ENCODE measurements at places on chromosomes 16 and 17.
A peak's percentile ranks its signal among the peaks of the same experiment; 100 is the strongest.

- no peaks in the 10 kb centered on the region for H3K36me3 ChIP-seq
- no peak for DNase-seq
- no peak overlapping the region for H3K27ac ChIP-seq
- H3K27me3 ChIP-seq, result no peaks in the 10 kb centered on the region
- H3K4me1 ChIP-seq, result no peaks in the 10 kb centered on the region
- H3K4me3 ChIP-seq, result no peak overlapping the region
Measured at GRCh38 chr16:87499189-87499486, 6.3 kb upstream of the ZCCHC14 start.

- H3K36me3 ChIP-seq, result no peaks in the 10 kb centered on the region
- H3K27me3 ChIP-seq, result no peaks in the 10 kb centered on the region
- DNase-seq, result peak; percentile 72
- peak overlapping the region; percentile 98 for H3K27ac ChIP-seq
Measured at GRCh38 chr16:49854796-49855203, 1.1 kb downstream of the ZNF423 start.

DNA sequence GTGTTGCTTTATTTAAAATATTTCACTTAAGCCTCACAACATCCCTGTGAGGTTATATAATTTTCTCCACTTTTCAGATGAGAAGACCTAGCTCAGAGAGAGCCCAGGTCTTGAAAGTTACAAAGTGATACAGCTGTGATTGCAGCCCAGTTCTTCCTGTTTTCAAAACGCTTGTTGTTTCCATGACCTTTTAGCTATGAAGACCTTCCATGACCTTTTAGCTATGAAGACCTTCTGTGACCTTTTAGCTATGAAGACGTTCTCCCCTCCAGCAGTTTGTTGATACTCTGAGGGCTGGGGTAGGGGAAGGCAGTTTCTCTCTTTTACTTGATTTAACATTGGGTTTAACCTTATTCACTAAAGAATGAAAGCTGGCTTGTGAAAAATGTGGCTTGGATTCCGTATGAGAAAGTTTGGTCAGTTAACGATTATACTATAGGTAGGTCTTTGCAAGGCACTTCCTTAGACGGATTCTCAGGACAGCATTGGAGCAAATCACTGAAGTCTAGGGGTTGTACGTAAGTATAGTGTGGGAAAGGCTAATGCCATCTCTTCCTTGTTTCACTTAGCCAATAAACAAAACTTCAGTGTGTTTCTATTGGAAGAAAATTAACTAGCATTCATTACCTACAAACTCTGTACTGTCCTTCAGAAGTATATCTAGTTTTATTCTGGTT is 20.7 kb downstream of the PHKB start:
- no peak overlapping the region for H3K4me3 ChIP-seq
- DNase-seq, result no peak
- no peak overlapping the region for H3K27ac ChIP-seq
- peaks cover 3% of the 10 kb centered on the region for H3K4me1 ChIP-seq
- H3K27me3 ChIP-seq, result no peaks in the 10 kb centered on the region
- H3K36me3 ChIP-seq, result no peaks in the 10 kb centered on the region

DNA sequence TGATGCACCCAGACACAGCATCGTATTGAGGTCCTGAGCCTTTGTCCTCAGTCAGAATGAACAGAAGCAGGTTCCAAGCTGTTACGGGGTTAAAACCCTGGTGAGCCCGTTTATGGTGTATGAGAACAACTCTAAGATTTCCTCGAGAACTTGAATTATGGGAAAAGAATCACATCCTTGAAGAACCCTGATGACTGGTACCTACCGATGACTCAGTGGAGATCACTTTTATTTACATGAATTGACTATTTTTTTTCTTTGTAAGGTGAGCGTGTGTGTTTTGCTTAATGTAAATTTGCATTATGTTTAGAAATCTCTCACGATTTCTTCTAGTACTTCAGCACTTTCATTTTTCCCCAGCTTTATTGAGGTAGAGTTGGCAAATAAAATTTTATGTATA is 3.3 kb upstream of the KRTAP4-4 start:
- H3K36me3 ChIP-seq, result no peaks in the 10 kb centered on the region
- no peak overlapping the region for H3K4me3 ChIP-seq
- H3K27me3 ChIP-seq, result no peaks in the 10 kb centered on the region
- no peaks in the 10 kb centered on the region for H3K4me1 ChIP-seq

DNA sequence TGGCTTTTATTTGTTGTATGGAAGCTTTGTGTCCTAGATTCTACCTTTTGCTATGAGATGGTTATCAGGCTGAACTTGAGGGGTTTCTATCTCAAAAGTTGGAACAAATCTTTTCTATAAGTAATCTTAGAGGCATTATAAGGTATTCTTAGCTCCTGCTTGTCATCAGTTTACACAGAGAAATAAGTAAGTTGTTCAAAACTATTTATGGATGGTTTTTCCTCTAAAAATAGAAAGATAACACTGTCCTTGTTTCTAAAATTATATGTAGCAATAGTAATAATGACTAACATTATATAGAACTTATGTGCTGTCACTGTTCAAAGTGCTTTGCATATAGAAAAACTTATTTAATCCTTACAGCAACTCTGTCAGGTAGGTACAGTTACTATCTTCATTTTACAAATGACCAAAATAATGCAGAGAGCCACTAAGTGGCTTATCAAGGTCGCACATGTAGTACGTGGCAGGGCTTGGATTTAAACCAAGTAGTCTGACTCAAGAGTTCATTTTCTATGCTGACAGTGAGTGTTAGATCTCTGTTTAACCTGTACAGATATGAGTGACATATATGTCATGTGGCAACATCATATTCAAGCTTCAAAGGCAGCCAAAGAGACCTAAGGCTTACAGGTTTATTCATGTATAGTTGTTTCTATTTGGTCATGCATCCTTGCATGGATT is 59.0 kb downstream of the PHKB start:
- no peak overlapping the region for H3K4me3 ChIP-seq
- H3K4me1 ChIP-seq, result peaks cover 1% of the 10 kb centered on the region
- DNase-seq, result no peak
- H3K27ac ChIP-seq, result no peak overlapping the region

DNA sequence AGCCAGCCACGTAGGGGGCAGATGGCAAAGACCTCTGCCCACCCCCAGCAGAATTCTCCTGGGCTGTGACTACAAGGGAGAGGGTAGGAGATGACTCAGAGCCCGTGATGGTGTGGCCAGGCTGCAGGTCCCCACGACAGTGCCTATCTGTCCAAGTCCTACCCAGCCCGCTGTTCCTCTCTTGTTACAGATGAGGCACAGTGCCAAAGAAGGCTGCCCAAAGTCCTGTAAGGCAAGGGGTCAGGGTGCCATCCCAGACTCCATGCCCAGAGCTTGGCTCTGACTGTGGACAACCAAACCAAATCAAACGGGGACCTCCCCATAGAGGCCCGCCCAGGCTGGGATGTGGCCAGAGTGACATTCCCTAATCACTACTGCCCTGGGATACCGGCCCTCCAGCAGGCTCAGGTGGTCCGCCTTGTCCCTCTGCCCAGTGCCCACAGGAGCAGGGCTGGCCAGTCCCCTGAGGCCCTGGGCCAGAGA is 12.6 kb upstream of the BCAR1 start:
- peaks cover 2% of the 10 kb centered on the region for H3K36me3 ChIP-seq
- H3K27ac ChIP-seq, result no peak overlapping the region
- no peaks in the 10 kb centered on the region for H3K27me3 ChIP-seq
- H3K4me1 ChIP-seq, result peaks cover 6% of the 10 kb centered on the region
- no peak for DNase-seq

DNA sequence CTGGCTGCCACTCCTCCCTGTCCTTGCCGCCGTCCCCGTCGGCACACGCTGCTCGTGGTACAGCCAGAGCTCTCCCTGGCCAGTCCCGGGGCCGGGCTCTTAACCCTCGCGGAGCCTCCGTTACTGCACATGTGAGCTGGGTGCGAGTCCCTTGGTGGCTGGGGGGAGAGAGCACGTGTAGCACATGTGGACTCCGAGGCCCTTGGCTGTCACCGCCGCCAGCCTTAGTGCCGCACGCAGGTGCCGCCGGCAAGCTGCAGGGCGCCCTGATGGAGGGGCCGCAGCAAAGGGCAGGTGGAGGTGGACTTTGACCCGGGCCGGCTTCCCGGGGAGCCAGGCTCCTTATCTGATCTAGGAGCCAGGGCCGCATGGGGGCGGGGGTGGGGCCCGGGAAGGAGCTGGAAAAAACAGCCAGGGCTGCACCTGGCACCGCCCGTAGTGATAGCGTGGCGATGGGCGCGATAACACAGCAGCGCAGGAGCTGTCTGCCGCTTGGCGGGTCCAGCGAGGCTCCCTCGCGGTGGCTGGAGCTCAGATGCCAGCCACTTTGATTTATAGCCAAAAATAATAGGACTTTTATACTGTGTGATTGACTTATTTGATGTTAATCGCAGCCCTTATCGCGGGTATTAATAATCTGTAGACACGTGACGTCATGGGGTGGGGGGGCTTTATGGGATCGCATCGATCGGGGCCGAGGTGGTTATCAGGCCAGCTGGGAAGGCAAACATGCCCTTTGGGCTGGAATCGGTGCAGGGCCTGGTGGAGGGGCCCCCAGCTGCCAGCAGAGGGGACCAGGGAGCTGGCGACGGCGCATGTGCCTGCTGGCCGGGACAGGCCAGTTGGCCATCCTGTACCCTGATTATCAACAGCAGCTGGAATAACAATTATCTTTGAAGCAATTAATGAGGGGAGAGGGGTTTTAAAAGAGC is 35.1 kb downstream of the ZFPM1 start:
- H3K27ac ChIP-seq, result no peak overlapping the region
- no peak for DNase-seq
- H3K4me3 ChIP-seq, result no peak overlapping the region
- H3K36me3 ChIP-seq, result no peaks in the 10 kb centered on the region
- no peaks in the 10 kb centered on the region for H3K27me3 ChIP-seq
- no peaks in the 10 kb centered on the region for H3K4me1 ChIP-seq

- DNase-seq, result peak; percentile 64
- no peak overlapping the region for H3K4me3 ChIP-seq
- no peaks in the 10 kb centered on the region for H3K36me3 ChIP-seq
- H3K27me3 ChIP-seq, result no peaks in the 10 kb centered on the region
Measured at GRCh38 chr16:82031116-82032084, 3.7 kb upstream of the HSD17B2 start.
